ENCODE measurements at places on chromosomes 7 and 10.

DNA sequence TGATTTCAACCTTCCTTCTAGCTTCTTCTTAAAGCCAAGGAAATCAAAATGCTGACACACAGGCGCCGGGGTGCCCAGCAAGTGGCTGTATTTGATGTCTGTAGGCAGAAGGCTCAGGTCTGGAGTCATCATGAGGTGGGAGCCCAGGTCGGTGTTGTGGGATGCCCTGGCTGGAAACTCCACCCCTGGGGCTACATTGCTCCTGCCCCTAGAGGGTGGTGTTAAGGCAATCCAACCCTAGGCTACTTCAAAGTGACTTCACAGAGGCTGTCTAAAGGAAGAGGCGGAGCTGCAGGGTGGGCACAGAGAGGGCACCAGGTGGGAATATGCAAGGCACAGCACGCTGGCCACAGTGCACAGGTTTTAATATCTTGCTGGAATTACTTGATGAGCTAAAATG lies 200.9 kb downstream of the ADAM12 start:
- no peak for DNase-seq

- no peak for DNase-seq
These were observed 526 bp downstream of the SFRP5 start for GRCh38 chr10:97771055-97771891.

GRCh38 chr10:18158773-18159265 lies 18.6 kb downstream of the CACNB2 start:
- no peak for DNase-seq

- no peak for DNase-seq
These were observed 156.8 kb upstream of the NFE2L3 start for GRCh38 chr7:25995216-25995615.

DNA sequence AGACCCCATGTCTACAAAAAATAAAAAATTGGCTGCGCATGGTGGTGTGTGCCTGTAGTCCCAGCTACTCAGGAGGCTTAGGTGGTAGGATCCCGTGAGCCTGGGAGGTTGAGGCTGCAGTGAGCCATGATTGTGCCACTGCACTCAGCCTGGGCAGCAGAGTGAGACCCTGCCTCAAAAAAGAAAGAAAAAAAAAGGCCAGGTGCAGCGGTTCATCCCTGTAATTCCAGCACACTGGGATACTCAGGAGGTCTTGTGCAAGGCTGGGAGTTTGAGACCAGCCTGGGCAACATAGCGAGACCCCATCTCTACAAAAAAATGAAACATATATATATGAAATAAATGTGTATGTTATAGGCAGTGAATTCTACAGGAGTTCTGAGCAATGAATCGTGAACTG lies 44.5 kb upstream of the UBE2H start:
- DNase-seq: no peak

DNA sequence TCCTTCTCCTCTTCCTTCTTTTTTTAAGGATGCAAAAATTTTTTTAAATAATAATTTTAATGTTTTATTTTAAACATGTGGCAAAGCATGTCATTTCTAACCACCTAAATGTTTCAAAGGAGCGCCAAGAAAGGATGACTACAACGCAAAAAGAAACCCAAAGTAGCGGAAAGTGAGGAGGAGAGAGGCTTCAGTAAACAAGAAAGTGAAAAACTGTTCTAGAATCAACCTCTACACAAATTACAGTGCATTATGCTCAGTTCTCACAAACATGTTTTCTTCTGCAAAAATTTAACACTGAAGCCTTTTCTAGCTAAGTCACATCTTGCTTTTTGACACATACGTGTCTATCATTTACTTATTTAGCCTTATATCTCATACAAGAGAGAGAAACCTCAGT lies 948.6 kb downstream of the GATA3 start:
- DNase-seq: no peak

DNA sequence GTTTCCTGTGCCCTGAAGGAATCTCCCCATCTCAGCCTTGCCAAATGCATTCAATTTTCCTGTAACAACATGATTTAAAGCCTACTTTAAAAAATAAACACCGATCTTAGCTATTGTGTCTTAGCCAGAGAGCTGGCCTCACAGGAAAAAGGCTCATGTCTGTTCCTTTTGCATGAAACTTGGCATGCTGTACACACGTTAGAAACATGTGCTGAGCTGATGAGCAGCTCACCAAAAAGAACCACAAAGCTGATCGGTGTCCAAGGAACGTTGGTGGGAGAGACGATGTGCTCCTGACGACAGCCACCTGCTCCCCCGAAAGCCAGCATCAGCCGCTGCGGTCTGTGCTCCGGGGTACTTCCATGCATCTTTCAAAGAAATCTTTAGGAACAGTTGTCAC lies 135.9 kb downstream of the ADARB2 start:
- DNase-seq: no peak

DNA sequence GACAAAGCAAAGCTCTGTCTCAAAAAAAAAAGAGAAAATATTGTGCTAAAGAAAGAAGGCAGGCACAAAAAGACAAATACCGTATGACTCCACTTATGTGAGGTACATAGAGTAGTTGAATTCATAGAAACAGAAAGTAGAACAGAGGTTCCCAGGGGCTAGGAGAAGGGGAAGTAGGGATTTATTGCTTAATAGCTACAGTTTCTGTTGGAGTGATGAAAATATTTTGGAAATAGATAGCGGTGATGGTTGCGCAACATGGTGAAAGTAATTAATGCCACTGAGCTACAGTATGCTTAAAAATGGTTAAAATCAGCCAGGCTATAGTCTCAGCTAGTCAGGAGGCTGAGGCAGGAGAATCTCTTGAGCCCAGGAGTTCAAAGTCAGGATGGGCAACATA lies 18.5 kb upstream of the NPFFR1 start:
- DNase-seq: peak; percentile 10

DNA sequence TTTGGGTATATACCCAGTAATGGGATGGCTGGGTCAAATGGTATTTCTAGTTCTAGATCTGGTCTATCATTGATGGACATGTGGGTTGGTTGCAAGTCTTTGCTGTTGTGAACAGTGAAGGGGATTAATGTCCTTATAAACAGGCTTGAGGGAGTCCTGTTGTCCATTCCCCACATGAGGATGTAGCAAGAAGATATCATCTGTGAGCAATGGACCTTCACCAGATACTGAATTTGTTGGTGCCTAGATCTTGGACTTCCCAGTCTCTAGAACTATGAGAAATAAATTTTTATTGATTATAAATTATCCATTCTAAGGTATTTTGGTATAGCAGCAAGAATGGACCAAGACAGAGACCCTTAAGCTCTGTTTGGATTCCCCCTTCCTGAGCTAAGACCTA lies 72.2 kb upstream of the RELN start:
- DNase-seq: no peak

GRCh38 chr10:129594811-129595210 lies 127.8 kb downstream of the MGMT start:
- DNase-seq: no peak

- DNase-seq: no peak
These were observed 1.1 kb upstream of the ARHGAP22 start for GRCh38 chr10:48605786-48606529.

DNA sequence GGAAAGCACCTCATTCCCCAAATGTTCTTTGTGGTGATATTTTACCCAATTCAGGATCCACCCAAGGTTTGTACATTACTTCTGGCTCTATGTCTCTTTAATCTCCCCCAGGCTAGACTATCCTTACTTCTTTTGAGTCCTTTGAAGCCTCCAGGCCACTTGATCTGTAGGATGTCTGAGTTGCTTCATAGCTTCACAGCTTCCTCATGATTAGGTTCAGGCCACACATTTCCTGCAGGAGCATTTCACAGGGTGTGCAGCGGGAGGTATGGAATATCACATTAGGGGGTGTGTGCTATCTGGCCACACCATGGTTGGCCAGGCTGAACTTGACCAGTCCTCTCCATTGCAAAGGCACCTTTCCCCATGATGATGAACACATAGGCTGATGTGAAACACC lies 18.7 kb downstream of the TSPAN15 start:
- no peak for DNase-seq

GRCh38 chr10:79354141-79354540 lies 6.9 kb downstream of the PPIF start:
- DNase-seq: no peak

DNA sequence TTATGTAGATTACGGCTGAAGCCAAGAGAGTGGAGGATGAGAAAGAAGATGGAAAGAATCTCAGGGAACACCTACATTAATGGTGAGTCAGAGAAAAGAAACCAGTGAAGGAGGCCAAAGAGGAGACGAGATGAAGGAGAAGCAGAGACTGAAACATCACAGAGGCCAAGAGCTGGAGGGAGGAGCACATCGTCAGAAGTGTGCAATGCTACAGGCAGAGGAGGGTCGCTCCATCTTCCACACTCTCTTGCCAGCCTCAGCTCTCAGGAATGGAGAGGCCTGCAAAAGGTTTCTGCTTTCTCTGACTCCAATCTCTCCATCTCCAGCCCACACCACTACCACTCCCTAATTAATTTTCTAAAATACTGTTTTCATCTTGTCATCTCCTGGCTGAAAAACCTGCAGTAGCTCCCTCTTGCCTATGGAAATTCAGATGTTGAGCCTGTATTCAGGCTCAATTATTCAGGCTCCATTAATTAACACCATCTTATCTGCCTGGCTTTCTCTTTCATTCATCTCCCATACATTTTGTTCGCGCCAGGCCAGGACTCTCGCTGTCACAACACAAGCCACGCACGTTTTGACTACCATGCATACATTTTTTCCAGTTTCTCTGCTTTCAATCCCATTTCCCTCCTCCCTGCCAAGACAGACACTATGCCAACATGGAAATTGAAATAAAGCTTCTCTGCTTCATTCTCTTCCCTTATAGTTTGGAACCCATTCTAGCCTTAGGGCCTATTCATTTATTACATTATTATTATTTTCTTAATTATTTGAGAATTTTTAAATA lies 165.8 kb downstream of the INHBA start:
- DNase-seq: no peak

GRCh38 chr7:41877118-41877517 lies 174.2 kb upstream of the INHBA start:
- no peak for DNase-seq

GRCh38 chr7:131014906-131015656 lies 281.1 kb upstream of the KLF14 start:
- no peak for DNase-seq
